ENCODE measurements at places on chromosomes 3 and 15.

DNA sequence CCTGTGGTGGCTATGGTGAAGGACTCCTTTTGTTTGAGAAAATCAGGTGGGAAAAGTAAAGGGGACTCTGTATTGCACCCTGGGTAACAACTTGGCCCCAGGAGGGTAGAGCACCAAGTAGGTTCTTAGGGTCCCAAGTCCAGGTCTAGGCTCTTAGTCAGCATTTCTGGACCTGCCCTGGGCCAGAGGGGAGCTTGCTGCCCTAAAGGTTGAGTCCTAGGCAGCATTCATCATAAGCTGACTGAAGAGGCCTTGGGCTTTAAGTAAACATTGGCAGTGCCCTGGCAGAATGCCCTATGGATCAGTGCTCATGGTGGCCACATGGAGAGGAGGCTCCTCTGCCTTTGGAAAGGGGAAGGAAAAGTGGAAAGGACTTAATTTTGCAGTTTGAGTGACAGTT lies 268.5 kb upstream of the CTNNB1 start:
- no peak for DNase-seq

- DNase-seq, result no peak
Measured at GRCh38 chr15:63469984-63470383, 34.4 kb upstream of the USP3 start.

DNA sequence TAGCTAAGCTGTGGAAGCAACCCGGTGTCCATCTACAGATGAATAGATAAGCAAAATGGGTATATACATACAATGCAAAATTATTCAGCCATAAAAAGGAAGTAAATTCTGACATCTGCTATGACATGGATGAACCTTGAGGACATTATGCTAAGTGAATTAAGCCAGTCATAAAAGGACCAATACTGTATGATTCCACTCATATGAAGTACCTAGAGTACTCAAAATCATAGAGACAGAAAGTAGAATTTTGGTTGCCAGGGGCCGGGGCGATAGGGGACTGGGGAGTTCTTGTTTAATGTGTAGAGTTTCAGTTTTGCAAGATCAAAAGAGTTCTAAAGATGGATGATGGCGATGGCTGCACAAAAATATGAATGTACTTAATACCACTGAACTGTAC lies 10.3 kb downstream of the EID1 start:
- no peak for DNase-seq

GRCh38 chr15:79167776-79168175 lies 77.2 kb upstream of the RASGRF1 start:
- DNase-seq, result no peak

GRCh38 chr15:64251658-64252057 lies 88.8 kb upstream of the PPIB start:
- DNase-seq, result peak; percentile 23

GRCh38 chr3:44522494-44522933 lies 32.5 kb upstream of the ZKSCAN7 start:
- DNase-seq, result no peak
